Epithelial cell of esophagus (primary cell): ENCODE measurements at places on chromosomes 2 and 18.

DNA sequence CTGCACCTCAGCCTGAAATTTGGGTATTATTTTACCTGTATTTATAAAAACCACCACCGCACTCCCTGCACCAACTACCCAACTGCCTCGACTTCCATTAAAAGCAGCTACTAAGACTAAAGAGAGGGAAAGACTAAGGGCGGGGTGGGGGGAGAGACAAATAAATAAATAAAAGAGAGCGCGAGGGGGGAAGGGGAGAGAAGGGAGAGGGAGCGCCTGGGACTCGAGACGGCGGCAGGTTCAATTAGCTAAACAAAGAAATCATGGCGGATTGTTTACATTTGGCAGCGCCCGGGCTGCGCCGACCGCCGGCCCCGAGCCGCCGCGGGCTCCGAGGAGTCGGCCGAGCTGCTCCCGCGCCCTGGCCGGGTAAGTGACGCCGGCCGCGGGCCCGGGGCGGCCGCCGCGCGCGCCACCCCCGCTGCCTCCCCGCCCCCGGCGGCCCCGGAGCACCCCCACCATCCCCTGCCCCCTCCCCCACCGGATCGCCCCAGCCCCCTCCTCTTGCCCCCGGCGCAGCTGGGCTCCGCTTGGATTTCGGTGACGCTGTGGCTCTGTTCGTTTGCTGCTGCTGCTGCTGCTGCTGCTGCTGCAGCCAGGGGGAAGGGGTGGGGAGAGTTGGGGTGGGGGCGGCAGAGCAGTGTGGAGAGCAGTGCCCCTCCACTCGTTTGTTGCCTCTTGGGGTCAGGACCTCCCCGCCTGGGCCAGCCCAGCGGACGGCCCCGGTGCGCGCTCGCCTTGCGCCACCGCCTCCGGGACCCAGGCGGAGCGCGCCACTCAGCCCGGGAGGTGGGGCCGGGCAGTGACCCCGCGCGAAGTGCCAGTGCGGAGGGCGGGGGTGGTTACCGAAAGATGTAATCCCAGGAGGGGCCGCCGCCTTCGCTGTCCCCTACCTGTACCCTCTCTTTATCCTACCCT, 187.2 kb upstream of the FANCL start:
- peak; percentile 14 for DNase-seq

DNA sequence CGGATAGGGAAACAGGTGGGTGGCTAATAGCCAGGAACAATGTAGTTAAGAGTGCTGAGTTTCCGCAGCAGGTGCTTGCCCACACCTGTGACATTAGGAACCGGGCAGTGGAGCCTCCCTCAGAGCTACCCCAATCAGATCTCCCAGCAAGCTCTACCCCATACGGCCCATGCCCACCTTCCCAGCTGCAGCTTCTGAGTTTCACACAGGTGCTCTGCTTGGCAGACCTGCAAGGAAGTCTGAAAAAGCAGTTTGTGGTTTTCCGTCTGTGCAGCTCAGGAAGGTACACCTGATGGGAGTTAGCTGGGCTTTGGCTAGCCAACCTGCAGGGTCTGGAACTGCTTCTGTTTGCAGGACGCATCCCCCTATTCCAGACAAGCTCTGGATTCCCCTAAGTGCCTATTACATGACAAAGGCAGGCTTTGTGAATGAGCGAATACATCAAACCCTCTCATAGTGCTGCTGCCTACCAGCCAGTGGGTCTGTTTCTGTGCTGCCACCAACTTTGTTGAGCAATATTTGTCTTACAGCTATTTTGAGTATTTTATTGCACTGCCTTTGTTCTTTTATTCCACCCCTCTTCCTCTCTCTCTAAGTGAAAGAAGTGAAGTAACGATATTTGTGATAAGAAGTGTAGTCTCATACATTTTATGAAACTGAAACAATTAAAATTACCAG, 24.7 kb upstream of the CEP68 start:
- DNase-seq, result no peak

GRCh38 chr18:75139226-75139911, 69.6 kb downstream of the PTGR3 start:
- no peak for DNase-seq

- DNase-seq, result no peak
Measured at GRCh38 chr2:160372010-160372356, 121.6 kb downstream of the RBMS1 start.

DNA sequence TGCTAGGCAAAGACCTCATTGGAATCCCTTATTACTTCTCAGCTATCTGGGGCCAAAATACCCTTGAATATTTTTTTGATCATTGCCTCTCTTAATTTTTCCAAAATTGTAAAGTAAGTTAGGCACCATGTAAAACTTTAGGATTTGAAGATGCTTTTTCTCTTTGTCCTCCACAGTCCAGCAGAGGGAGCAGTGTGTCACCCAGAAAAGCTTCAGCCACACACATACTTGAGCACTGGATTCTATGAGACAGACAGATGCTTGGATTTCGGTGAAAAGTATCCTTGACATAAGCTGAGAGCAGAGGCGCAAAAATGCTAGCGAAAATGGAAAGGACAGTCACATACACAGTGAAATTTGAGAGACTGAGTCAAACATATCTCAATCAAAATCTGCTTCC, 74.7 kb upstream of the KCNJ3 start:
- peak; percentile 60 for DNase-seq

DNA sequence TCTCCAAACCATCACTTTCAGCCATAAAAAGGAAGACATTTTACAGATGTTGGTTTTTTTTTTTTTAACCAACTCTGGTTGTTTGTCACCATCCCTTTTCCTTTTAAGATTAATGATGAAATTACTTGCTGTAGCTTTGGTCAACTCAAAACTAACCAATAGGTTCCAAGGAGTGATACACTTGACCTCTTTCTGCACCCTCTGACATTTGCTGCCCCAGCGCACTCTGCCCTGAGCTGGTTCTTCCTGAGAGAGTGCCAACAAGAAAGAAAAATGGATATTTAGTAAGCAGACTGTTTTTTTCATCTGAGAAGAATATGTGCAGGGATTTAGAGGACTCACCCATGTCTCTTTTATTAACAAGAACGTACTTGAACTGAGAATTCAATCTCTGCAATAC, 520.0 kb downstream of the TXNL1 start:
- DNase-seq, result no peak

GRCh38 chr18:57150081-57150480, 3.2 kb downstream of the BOD1L2 start:
- DNase-seq, result no peak

DNA sequence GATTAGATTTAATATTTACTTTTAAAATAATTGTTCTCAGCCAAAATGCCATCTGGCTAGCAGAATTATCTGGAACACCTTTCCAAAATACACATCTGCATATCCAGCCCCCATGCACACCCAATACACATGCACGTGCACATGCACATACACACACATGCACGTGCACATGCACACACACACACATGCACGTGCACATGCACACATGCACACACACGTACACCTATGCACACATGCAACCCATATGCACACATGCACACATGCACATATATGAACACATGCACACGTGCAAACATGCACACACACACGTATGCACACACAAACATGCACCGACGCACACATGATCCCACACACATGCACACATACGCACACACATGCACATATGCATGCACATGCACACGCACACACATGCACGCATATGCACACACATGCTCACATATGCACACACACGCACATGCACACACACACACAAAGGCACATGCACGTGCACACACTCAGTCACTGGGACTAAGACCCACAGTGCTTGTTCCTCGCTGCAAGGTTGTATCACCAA, 53.5 kb downstream of the COPS8 start:
- DNase-seq, result no peak

DNA sequence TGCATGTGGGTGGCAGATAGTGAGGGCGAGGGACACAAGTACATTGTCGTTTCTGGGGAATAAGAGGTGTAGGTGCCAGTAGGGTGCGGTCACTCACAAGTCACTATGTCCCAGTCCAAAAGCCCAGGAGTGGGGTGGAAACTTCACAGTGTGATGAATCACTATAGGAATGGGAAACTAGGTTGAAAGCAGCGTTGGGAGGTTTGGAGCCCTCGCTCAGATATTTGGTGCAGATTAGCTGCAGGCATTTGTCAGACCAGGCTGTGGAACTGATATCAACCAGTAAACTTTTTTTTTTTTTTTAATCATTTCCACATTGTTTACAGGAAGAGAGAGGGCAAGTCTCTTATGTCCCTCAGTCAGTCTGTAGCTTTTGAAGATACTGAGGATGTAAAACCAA, 121.8 kb downstream of the CERS6 start:
- DNase-seq, result no peak

- no peak for DNase-seq
Measured at GRCh38 chr2:167860082-167860481, 387.3 kb downstream of the STK39 start.

DNA sequence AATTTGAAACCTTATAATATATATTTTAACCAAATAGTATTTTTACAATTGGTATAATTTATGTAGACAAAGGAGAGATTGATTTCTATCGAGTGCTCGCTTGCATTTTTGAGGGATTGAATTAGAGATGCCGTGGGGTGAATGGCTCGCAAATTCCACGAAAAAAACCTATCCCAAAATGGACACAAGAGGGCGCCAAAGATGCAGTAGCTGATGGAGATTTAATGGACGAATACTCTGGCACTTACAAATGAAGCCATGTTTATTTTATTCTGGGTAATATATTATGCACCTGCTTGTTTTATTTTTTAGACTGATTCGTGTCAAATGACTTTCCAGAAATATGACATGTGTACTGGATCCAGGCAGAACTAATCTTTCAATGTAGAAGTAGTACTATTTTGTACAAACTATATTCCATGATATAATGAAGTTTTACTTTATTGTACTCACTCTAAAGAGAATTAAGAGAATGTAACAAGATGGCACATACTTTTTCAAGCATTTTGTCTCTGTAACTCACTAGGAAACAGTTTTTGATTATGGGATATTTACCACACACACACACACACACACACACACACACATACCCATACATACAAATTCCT, 505.4 kb downstream of the PLCL1 start:
- peak; percentile 58 for DNase-seq

DNA sequence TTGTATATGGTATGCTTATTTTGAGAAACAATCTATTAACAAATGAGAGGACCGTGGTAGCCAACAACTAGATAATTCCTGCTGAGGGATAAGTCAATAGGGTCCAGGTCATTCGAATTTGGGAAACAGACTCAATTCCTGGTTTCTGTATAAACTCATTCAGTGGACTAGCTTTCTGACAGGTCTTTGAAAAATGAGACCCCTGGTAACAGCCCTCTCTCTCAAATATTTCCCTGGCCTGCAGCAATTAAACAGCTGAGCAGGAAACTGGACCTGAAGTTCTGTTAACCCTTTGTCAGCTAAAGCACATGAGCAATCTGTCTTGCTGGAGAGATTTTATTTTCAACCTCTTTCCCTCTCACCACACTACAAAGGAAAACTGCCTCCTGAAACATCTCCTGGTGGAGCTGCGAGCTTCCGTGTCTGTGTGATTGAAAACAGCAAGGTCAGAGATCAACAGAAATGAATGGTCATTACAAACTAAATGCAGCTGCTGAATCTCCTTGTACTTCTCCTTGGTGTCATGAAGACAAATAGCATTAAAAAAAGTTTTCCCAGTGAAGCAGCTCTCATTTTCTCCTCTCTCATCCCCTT, 70.3 kb upstream of the CCDC85A start:
- no peak for DNase-seq

GRCh38 chr2:1022178-1022577, 71.5 kb downstream of the SNTG2 start:
- DNase-seq, result no peak

DNA sequence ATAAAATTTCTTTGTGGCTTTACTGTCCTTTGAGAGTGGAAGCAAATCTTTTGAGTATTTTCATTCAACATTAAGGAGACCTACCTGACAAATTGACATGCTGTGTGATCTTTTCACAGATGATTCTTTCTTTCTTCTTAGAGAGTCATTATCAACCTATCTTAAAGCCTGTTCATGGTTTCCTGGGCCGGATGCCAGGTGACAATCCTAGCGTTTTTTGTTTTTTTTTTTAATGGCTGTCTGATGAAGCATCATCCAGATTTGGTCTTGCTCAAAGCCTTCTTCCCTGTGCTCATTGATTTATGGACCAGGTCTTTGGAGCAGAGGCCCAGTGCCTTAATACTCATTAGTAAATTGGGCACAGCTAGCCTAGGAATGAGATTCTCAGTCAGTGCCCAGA, 9.8 kb upstream of the MGAT5 start:
- DNase-seq, result no peak

DNA sequence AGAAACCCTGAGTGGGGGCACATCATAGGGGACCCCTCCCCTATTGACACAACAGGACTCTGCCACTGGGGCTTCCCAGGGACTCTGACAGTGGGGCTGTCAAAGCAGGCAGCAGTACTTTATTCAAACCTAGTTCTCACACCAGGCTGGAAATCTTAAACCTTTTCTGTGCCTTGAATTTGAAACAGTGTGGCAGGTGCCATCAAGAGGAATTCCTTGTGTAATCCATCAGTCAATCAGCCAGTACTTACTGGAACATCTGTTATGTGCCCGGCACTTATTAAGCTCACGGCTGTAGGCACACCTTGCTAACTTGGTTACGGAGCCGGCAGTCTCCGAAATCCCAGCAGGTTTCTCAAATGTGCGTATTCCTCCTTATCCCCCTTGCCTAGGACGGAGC, 12.0 kb downstream of the GLI2 start:
- DNase-seq, result no peak

DNA sequence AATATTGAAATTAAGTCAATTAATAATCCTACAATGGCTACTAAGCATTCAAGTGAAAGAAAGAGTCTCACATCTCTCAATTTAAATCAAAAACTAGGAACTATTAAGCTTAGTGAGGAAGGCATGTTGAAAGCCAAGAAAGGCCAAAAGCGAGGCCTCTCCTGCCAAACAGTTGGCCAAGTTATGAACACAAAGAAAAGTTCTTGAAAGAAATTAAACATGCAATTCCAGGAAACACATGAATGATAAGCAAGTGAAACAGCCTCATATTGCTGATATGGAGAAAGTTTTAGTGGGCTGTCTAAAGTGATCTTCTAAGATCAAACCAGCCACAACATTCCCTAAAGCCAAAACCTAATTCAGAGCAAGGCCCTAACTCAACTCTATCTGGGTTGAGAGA, 11.8 kb downstream of the RDH14 start:
- DNase-seq, result no peak

DNA sequence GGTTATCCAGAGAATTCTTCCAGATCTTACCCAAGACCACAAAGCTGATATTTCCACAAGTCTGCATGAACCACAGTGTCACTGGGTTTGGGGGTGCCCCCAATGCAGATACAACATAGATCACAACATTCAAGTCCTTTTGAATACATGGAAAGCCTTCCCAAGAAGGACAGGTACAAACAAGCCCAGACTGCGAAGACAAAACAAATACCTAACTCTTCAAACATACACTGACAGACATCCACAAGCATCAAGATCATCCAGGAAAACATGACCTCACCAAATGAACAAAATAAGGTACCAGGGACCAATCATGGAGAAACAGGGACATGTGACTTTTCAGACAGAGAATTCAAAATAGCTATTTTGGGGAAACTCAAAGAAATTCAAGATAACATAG, 93.1 kb downstream of the MDH1 start:
- peak; percentile 84 for DNase-seq

- DNase-seq, result peak; percentile 71
Measured at GRCh38 chr18:67199993-67200617, 316.4 kb downstream of the DSEL start.
